ENCODE measurements at places on chromosomes 6 and 20.

- DNase-seq, result no peak
These were observed 530.1 kb downstream of the HAO1 start for GRCh38 chr20:7410150-7410549.

GRCh38 chr6:31587791-31588777 is 2.0 kb downstream of the LST1 start:
- no peak for DNase-seq

DNA sequence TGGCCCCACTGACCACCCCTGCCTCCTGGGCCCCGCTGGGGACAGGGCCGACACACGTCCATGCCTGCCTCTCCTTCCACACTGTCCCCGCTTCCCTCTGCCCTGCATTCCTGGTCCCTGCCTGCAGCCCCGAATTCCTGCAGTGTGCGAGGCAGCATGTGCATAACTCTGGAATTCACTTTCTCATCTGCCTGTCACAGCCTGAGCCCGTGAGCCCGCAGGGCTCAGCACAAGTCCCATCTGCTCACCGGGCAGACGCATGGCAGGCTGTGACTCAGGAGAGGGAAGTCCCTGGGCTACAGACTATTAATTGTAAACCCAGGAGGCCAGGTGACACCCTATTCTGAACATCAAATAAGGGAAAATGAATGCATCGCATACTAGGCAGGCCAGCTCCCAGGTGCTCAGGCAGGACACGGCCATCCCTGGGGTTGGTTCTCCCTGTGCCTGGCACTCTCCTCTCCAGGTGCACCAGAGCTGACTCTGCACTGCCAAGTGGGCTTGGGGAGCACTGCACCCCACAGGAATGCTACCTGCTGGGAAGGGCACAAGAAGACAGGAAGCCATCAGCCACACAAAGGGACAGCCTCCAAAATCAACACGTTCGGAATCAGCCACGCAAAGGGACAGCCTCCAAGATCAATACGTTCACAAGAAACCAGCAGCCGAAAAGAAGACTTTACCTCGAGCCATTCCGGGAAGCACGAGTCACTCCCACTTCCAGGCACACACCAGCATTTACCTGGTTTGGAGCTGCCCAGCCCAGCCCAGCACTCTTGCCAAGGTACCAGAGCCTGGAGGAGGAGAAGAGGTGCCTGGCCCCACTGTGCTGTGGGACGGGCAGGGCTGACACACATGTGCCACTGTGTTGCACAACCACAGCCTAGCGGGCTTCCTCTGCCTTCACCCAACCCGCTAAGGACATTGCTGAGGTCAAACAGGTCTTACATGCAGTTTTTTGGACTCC is 65.9 kb downstream of the DLL1 start:
- no peak for DNase-seq

DNA sequence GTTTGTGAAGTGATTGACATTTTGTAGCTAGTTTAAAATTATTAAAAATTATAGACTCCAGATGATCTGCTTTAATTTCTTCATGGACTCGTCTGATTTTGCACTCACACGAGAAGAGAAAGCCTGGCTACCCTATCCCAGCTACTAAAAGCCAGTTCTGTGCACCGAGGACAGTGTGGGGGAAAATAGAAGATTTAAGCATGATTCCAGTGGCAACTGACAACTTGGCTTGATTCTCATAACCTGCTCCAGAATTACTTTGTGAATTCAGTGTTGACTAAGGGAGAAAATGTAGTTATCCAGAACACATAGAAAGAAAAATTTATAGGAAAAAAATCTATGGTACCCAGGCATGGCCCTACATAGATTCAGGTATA is 88.7 kb downstream of the SNAP25 start:
- no peak for DNase-seq

GRCh38 chr6:123420512-123420911 is 216.2 kb downstream of the TRDN start:
- no peak for DNase-seq

- DNase-seq, result no peak
These were observed 84.8 kb upstream of the BTBD3 start for GRCh38 chr20:11832851-11833250.

- DNase-seq, result no peak
These were observed 50.7 kb upstream of the BHLHE23 start for GRCh38 chr20:63057171-63058117.

GRCh38 chr20:51696304-51697071 is 71.7 kb downstream of the ATP9A start:
- DNase-seq, result no peak

DNA sequence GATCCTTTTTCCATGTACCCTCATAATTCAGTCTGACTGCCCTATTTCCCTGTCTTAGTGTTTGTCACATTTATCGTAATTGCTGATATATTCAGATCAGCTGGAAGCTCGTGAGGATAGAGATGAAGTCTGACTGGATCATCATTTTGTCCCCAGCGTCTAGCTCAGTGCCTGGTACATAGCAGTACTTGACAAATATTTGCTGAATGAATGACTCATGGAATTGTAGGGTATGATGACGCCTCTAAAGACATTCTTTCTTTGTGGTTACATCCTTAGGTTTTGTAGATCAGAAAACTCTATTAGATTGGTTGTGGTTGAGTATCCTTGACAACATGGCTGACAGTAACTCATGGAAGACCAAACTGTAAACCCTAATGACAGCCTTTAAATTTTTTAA is 68.9 kb downstream of the MTHFD1L start:
- DNase-seq, result no peak

- peak; percentile 38 for DNase-seq
These were observed 8.9 kb upstream of the ERVFRD-1 start for GRCh38 chr6:11120271-11121005.

GRCh38 chr20:56857950-56858349 is 228.8 kb downstream of the TFAP2C start:
- DNase-seq, result no peak

DNA sequence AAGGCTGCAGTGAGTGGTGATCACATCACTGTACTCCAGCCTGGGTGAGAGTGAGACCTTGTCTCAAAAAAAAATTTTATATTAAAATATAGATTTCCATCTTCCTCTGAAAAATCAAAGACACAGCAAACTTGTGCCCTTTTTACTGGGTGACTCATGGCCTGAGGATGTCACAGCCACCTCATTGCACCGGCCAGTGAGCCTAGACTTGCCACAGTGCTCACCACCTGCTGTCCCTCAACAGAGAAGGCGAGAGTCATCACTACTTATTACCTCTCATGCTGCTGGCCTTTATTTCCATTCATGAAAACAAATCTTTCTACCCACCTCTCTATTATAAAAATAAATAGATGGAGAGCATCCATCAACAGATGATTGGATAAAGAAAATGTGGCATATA is 295.8 kb downstream of the PREX1 start:
- no peak for DNase-seq

DNA sequence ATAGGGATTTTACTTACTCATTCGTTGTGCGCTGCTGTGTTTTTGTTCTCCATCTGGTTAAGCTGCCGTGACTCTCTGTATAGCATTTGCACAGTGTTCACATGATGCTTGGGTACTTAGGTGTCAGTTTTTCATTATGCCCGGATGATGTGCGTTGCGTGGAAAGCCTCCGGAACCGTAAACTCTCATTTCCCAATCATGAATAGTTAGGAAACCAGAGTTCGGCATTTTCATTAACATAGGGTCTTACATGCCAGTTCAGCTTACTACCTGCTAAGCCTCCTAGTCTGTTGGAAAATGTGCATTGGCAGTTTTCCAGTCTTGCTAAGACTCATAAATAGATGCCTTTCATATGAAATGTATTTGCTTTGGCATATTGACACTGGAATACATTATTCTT is 483.4 kb upstream of the FLRT3 start:
- DNase-seq, result no peak

Data from NCI-H1930 (cell line).